Liver (tissue), 10 donors: ENCODE measurements at places on chromosomes 16 and 17. TPM values are rescaled to one million over a fixed set of nuclear protein-coding genes. Genes with fewer than 3 reads are reported as not detected.

SLC25A11 gene
- polyA plus RNA-seq: 51.3 TPM

C16orf90 gene
- not detected for polyA plus RNA-seq

GRCh38 chr17:71329310-71330098 is 791.3 kb upstream of the SOX9 start:
- H3K4me3 ChIP-seq: no peak overlapping the region
- no peak overlapping the region for H3K27ac ChIP-seq
- DNase-seq: no peak
- no peaks in the 10 kb centered on the region for H3K36me3 ChIP-seq

DNA sequence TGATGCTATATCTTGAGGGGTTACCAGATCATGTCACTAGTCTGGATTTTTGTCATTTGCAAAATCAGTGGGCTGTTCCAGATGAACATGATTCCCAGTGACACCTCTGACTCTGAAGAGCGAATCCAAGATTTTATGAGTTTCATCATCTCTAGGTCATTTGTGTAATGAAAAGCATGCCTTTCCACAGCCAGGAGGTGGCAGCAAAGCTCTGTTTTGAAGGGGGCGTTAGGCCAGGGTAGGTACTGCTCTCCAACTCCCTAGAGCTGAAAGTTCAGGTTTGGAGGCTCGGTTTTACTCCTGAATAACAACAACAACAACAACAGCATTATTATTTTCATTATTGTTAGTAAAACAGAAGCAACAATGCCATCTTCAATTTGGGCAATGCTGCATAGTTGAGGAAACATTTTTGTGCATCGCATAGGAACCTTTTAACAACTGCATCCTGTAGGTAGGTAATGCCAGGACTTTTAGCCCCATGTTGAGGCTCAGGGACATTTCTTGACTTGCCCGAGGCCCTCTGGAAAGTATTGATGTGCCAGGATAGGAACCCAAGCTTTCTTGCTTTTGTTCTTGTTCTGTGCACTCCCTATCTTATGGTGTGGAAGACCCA is 77.0 kb downstream of the MYH13 start:
- no peaks in the 10 kb centered on the region for H3K27me3 ChIP-seq
- H3K36me3 ChIP-seq: no peaks in the 10 kb centered on the region
- H3K4me3 ChIP-seq: no peak overlapping the region
- no peaks in the 10 kb centered on the region for H3K4me1 ChIP-seq
- DNase-seq: peak; percentile 44

DNA sequence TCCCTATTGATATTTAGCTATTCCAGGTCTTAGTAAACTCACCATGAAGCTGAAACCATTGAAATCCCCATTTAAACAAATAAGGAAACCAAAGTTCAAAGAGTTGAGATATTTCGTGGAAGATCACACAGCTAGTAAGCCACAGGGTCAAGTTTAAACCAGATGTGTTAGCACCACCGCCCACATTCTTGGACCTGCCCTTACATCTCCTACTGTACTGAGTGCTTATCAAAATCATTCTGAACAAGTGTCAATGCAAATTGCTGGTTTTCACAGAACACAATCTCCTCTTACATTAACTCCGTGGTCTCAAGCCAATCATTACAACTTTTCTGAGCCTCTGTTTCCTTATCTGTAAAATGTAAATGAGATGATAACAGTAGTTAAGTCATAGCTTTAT is 676.2 kb downstream of the CDH11 start:
- no peak overlapping the region for H3K27ac ChIP-seq
- H3K4me1 ChIP-seq: no peaks in the 10 kb centered on the region
- no peaks in the 10 kb centered on the region for H3K27me3 ChIP-seq
- no peaks in the 10 kb centered on the region for H3K36me3 ChIP-seq

DNA sequence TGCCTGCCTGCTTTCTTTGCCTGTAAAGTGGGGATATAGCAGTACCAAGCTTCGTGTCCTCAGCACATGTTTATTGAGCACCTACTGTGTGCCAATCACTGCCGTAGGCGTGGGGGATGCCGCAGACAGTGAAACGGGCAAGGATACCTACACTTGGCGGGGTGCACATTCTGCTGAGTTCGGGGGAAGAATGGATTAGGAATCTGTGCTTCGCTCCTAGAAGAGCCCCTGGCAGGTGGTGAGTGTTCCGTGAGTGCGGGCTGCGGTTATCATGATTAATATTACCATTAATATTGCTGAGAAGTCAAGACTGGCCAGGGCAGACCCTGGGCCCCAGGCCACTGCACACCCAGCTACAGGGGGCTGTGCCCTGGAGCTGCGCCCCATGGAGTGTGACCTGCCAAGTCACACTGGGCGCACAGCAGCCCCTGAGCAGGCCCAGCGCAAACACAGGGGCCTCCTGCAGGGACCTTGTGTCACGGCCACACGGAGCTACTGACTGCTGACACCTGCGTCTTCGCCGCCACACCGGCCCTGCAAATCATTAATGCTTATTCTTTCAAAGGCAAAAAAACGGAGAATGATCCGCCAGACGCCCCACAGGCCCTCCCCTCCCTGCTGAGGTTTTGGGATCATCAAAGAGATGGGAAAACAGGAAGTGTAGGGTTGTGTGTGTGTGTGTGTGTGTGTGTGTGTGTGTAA is 213.4 kb upstream of the GSE1 start:
- no peak overlapping the region for H3K27ac ChIP-seq
- no peaks in the 10 kb centered on the region for H3K4me1 ChIP-seq
- no peak overlapping the region for H3K4me3 ChIP-seq
- H3K27me3 ChIP-seq: no peaks in the 10 kb centered on the region
- H3K36me3 ChIP-seq: no peaks in the 10 kb centered on the region

GRCh38 chr17:64497565-64498035 is 746 bp upstream of the POLG2 start:
- peaks cover 37% of the 10 kb centered on the region for H3K4me1 ChIP-seq
- no peak for DNase-seq
- no peaks in the 10 kb centered on the region for H3K27me3 ChIP-seq
- peaks cover 38% of the 10 kb centered on the region for H3K36me3 ChIP-seq
- peak overlapping the region; percentile 83 for H3K27ac ChIP-seq
- peak overlapping the region; percentile 94 for H3K4me3 ChIP-seq

DNA sequence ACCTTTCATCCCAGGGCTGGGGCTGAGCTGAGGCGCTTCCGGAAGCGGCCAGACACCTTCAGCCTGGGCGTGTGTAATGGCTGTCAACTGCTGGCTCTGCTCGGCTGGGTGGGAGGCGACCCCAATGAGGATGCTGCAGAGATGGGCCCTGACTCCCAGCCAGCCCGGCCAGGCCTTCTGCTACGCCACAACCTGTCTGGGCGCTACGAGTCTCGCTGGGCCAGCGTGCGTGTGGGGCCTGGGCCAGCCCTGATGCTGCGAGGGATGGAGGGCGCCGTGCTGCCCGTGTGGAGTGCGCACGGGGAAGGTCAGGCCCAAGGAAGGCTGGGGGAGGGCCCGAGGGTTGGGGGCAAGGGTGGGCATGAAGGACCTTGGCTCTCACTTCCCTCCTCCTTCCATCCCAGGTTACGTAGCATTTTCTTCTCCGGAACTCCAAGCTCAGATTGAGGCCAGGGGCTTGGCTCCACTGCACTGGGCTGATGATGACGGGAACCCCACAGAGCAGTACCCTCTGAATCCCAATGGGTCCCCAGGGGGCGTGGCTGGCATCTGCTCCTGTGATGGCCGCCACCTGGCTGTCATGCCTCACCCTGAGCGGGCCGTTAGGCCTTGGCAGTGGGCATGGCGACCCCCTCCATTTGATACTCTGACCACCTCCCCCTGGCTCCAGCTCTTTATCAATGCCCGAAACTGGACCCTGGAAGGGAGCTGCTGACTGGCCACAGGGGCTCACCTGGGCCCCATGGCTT is 19.6 kb downstream of the PFAS start:
- H3K36me3 ChIP-seq: peaks cover 2% of the 10 kb centered on the region
- no peak overlapping the region for H3K27ac ChIP-seq
- DNase-seq: no peak
- H3K4me1 ChIP-seq: peaks cover 2% of the 10 kb centered on the region
- no peak overlapping the region for H3K4me3 ChIP-seq

- no peaks in the 10 kb centered on the region for H3K27me3 ChIP-seq
- H3K4me3 ChIP-seq: peak within 1 kb of the TSS; percentile 89
- peak within 1 kb of the TSS; percentile 97 for H3K27ac ChIP-seq
Observed at GRCh38 chr17:6713130-6713917, at the start of gene SLC13A5. Gene SLC13A5 (minus strand): TSS chr17:6713369. CDS start chr17:6713333, 36 bp downstream.

DNA sequence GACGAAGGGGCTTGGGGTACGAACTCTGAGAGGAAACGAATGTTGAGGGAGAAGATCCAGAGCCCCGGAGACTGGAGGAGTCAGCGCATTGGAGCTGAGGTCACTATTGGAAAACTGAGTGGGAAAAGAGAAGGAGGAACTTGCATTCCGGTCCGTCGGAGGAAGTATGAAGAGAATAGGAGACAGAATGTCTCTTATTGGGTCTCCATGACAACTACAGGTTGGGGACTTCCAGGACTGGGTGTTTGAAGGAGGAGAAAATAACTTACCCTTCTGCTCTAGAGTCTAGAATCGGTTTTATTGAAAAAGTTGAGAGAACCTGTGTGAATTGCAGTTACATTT is 537 bp downstream of the GOSR1 start:
- peaks cover 12% of the 10 kb centered on the region for H3K36me3 ChIP-seq
- peak overlapping the region; percentile 99 for H3K4me3 ChIP-seq
- peaks cover 20% of the 10 kb centered on the region for H3K4me1 ChIP-seq
- H3K27ac ChIP-seq: peak overlapping the region; percentile 91
- no peak for DNase-seq

DNA sequence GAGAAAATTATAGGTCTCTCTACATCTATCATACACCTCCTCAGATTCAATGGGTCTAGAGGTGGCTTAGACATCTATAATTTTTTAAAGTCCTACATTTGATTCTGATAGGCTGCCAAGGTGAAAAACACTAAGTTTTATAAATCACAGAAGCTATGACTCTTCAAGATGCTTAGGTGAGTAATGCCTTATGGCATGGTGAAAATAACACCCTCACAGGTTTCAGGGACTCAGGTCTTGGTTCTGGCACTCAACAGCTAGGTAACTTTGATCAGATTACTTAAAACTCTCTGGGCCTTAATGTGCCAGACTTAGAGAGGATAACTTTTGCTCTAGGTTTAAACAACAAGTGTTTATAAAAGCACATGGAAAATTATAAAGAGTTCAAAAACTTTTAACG is 2.0 kb upstream of the COX10 start:
- H3K36me3 ChIP-seq: peaks cover 5% of the 10 kb centered on the region
- no peak overlapping the region for H3K4me3 ChIP-seq
- no peak for DNase-seq
- H3K27me3 ChIP-seq: no peaks in the 10 kb centered on the region
- H3K27ac ChIP-seq: no peak overlapping the region

- no peaks in the 10 kb centered on the region for H3K36me3 ChIP-seq
- peaks cover 13% of the 10 kb centered on the region for H3K27me3 ChIP-seq
- no peak overlapping the region for H3K27ac ChIP-seq
- H3K4me1 ChIP-seq: no peaks in the 10 kb centered on the region
Observed at GRCh38 chr16:86884390-86884650, 306.0 kb downstream of the FOXL1 start.
